D721Med (cell line): ENCODE measurements at places on chromosomes 1 and 21.
A peak's percentile ranks its signal among the peaks of the same experiment; 100 is the strongest.

DNA sequence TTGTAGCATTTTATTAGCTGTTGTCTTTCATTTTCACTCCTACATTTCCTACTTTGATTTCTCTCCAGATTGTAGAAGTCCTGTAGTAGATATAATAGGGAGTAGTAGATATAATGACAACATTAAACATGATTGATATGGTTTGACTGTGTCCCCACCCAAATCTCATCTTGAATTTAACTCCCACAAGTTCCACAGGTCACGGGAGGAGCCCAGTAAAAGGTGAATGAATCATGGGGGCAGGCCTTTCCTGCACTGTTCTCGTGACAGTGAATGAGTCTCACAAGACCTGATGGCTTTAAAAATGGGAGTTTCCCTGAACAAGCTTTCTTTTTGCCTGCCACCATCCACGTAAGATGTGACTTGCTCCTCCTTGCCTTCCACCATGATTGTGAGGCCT is 7.5 kb upstream of the PRDX6 start:
- no peak for DNase-seq

- DNase-seq, result peak; percentile 87
Observed at GRCh38 chr1:66924756-66925557, at the start of the genes DNAI4 and MIER1. Gene DNAI4 (minus strand): TSS chr1:66924856. CDS start chr1:66924831, 25 bp downstream. Gene MIER1 (plus strand): TSS chr1:66924990. CDS start chr1:66925029, 39 bp downstream.

GRCh38 chr1:64171797-64172281 is 31.6 kb upstream of the UBE2U start:
- no peak for DNase-seq

DNA sequence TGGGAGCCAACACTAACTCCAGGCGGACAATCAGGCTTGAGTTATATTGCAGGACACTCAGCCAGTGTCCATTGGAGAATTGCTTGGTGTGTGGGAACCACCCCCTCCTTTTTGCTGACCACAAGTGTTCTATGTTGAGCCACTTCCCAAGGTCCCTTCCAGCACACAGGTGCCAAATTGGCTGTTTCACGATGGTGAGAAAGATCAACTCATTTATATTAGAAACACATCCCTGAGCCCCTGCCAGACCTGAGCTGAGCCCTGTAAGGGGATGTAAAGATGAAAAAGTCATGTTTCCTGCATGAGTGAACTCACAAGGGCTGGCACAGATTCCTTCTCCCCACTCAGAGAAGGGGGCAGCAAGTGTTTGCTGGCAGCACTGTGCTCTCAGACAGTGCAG is 96.5 kb downstream of the KCNN3 start:
- DNase-seq, result no peak

GRCh38 chr21:39387461-39388037 is 38.7 kb upstream of the HMGN1 start:
- DNase-seq, result peak; percentile 94

DNA sequence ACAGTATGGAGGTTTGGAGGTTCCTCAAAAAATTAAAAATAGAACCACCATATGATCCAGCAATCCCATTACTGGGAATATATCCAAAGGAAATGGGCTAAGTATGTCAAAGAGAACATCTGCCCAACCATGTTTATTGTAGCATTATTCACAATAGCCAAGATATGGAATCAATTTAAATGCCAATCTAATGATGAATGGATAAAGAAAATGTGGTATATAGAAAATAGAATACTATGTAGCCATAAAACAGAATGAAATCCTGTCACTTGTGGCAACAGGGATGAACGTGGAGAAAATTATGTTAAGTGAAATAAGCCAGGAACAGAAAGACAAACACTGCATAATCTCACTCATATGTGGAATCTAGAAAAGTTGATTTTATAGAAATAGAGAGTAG is 201.7 kb upstream of the AJAP1 start:
- no peak for DNase-seq

GRCh38 chr1:23018661-23019093 is 591 bp upstream of the KDM1A start:
- no peak for DNase-seq

DNA sequence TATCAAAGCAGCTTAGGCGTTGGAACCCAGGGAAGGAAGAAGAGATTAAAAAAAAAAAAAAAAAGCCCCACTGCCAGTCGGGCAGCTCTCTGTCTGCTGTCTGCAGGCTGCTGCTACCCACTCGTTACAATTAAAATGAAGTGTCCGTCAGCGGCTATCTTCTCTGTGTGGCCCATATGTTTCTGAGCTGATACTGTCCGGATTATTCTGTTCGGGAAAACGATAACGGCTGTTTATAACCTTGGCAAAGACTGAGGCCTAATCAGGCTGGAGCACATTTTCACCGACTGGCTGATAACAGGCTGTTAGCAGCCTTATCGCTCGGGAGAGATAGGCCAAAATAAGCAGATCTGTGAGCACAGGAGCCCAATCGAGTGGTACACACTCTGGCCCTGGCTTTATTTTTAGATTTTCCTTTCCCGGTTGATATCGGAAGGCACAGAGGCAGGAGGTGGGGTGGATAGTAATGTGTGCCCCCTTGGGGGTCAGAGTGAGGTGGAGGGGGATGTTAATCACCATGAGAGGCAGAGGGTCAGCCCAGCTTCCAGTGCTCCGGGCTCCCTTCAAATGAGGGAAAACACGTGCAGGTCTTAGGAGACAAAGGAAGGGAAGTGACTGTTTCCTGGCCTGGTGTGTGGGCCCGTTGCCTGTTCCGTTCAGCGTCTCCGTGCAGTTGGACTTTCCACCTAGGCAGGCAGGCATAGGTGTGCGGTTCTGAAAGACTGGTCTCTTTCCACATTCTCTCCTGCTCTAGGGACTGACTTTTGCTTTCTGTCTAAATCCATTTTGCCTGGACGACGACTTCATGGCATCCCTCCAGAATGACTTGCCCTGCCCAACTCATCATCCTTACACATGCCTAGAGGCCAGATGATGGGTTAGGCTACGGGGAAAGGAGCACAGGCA is 153.4 kb downstream of the PBX1 start:
- peak; percentile 29 for DNase-seq

DNA sequence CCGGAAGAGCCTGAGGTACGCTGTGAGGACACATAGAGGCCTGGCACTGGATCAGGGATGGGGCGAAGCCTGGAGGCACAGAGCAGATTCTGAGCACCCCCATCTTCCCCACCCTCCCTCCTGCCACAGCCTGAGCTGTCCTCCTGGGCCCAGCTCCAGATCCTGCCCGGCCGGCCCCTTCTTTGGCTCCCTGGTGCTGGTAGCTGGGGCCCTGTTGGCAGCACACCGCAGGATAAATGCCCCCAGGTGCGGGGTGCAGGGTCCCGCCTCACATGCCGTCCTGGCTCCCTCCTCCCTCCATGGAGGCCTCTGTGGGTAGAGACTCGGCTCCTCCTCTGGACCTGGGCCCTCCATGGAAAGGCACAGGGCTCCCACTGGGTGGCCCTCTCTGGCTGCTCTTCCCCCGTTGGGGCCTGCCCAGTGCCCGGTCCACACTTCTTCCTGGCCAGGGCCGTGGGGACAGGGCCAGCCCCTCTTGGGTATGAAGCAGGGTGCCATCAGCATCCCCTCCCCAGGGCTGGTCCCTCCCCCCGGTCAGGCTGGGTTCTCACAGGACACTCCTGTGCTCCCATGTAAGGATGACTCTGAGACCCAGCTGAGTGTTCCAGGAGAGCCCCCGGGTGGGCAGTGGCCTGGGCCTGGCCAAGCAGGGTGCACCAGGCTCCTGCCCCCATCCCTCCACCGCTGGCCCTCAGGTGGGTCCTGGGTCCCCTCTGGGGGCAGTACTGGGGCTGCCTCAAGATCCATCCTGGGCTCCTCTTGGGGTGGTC is 1.1 kb upstream of the OBSCN start:
- DNase-seq, result no peak

GRCh38 chr1:85027242-85027983 is 20.9 kb downstream of the MCOLN3 start:
- DNase-seq, result no peak

DNA sequence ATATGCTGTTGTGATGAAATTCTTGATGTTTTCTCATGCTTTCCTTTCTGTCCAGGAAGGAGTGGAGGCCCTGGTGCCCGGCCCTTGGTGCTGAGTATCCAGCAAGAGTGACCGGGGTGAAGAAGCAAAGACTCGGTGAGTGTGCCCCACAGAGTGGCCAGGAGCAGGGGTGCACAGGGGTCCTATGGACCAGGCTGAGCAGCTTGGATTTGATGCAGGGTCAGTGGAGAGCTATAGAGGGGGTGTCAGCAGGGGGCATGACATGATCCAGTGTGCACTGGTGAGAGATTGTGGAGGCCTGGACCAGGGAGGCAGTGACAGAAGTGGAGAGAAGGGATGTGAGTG is 7.4 kb downstream of the PTPRF start:
- no peak for DNase-seq

DNA sequence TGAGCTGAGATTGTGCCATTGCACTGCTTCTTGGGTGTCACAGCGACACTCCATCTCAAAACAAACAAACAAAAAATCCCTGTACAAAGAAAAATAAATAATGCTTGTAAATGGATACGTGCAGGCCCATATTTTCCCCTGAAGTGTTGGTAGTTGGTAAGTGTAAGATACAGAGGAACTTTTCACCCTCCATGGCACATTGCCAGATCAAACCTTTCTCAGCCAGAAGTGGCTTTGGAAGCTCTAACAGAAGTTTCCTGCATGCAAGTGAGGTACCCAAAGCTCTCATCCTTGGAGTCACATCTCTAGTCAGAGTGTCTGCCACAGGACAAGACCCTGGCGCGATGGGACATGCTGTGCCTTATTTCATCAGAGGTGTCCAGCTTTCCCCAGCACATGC is 7.3 kb downstream of the NDUFV3 start:
- no peak for DNase-seq

DNA sequence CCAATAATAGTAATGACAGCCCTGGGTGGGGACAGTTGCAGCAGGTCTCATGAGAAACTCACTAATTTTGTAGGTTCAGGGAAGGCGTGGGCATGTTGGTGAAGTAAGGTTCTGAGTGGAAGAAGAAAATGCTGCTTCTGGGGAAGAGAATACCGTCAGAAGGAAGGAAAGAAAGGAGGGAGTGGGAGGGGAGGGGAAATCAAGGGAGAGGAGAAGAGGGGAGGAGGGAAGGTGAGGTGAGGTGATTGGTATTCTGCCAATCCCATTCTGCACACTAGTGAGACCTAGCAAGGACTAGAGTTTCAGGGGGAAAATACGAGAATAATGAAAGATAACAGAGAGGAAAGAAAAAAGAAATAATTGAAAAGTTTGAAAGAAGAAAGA is 32.4 kb upstream of the MGST3 start:
- no peak for DNase-seq

DNA sequence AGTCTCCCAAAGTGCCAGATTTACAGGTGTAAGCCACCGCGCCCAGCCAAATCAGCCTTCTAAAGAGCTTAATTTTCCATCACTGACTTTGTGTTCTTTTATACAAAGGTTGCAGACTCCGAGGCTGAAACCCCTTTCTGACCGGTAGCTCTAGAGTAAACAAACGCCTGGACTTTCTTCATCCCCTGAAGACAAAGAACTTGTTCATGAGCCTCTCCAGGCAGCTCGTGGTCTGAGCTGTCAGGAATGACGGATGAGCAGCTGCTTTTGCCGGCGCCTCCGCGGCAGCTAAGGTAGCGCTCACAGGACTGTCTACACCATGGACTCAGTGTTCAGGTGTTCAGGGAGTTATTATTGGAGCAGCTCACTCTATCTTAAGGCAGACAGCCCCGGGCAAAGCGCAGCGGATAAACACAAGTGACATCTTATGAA is 128.5 kb upstream of the ERRFI1 start:
- no peak for DNase-seq

DNA sequence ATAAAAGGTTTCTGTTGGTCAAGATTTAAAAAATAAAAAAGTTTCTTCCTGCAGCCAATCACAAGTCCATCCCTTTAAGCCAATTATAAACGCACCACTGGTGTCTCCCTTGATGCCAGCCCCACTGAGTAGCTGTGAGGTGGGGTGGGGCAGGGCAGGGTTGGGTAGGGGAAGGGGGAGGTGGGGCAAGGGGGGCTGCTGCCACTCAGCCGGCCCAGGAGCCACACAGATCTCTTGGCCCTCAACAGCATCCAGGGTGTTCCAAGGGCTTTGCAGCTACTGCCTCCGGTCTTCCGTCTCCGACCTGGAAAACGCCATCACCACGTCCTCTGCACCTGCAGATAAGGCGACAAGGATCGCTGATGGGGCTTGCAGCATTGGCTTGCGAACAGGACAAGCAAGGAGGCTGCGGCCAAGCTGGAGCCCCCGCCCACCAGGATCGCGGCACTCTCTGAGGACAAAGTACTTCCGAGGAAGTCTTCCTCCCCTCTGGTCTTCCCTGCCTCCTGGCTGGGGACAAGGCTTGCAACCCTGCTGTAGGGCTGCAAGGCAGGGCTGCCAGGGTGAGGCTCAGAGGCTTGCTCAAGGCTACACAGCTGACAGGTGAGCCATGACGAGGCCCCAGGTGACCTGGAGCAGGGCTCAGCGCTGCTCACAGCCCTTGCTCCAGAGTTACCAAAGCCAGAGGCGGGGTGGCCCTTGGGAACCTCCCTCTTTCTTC is 26.8 kb upstream of the CLSTN1 start:
- no peak for DNase-seq

DNA sequence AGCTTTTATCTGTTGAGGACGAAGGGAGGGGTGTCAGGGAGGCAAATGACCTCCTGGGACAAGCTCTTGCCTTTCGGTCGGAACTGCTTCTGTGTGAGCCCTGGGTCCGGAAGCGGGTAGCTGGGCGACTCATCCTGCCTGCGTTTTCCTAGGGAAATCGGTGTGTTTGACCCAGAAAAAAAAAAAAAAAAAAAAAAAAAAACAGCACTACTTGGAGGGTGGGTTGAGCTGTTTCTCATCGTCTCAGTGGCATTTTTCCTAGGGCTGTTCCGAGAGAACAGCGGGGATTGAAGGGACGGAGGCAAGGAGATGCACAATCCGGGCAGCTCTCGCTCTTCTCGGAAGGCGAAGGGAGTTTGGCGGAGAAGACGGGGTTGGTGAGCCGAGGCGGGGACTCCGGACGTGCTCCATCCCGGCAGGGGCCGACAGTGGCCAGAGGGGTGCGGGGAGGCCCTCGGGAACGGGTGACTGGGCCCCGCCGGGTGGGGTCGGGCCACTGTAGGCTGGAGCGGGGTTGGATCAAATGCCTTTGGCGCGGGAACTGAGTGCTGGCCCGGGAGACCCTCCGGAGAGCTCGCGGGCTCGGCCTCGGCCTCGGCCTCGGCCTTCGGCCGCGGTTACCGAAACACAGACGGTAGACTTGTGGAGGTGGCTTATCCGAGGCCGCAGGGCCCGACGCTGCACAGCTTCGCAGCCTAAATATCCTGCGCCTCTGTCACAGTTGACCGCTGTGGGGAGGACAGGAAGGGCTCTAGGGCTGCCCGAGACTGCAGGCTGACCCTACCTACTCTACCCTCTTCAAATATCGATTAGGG is 2.4 kb upstream of the BARHL2 start:
- no peak for DNase-seq

- DNase-seq, result no peak
Observed at GRCh38 chr1:64472805-64473204, 2.9 kb downstream of the CACHD1 start.

- DNase-seq, result no peak
Observed at GRCh38 chr1:207021876-207022596, 10.5 kb downstream of the C1orf116 start.

DNA sequence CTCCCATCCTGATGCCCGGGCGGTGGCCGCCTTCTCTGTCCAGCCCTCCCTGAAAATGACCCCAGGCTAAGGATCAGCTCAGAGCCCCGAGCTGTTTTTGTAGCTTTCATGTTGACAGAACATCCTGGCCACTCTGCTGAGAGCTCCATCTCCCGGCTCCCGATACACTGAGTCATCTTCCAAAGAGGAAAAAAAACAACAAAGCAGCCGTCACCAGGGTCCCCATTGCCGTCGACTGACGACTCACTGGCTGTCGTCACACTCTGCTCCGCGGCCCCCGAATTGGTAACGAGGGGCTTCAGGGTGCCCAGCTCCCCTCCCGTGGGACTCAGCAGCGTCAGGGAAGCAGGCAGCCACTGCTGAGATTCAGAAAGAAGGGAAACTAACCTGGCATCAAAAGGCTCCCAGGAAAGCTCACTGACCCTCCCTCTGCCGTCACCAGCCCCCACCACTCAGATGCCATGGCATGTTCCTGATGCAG is 67.2 kb downstream of the CD46 start:
- DNase-seq, result no peak
